ENCODE measurements at places on chromosomes 7 and 10.
A peak's percentile ranks its signal among the peaks of the same experiment; 100 is the strongest.

DNA sequence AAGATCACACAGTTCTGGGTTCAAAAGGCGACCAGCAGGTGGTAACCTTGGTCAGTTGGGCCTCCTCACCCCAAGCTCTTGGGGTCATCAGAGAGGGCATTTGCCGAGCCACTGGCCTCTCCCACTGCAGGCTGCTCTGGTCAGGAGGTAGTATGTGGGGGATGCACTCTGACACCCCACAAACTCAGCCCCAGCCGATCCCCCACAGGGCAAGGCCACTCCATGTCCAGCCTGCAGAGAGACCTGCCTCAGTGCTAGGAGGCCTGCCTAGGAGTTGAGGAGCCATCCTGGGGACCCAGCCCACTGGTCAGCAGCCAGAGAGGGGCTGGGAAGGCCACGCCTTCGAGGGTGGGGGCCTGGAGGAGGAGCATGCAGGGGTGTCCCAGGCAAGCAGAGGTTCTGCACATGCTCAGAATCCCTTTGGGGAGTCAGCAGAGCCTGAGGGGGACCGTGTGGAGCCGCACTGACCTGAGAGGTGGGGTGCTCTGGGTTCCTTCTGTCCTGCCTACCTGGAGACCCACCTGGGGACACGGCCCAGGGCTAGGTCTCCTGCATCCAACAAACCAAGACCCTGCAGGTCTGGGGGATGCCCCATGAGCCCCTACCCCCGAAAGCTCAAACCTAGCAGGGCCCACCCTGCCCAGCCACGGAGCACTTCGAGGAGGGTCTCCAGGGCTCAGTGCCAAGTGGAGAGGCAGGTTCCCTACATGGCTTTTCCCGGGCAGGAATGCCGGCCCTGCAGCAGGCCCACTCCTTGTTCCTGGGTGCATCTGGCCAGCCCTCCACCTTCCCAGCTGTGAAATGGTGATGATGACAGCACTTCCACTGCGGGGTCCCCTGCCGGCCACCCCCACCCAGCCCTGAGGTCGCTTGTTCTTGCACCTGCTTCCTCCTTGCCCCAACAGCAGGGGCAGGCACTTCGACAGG, 58.5 kb downstream of the RASGEF1A start:
- DNase-seq = no peak

GRCh38 chr7:15228831-15229230, 326.3 kb upstream of the DGKB start:
- no peak for DNase-seq

- no peak for DNase-seq
Observed at GRCh38 chr10:123926401-123927264, 35.0 kb upstream of the CPXM2 start.

DNA sequence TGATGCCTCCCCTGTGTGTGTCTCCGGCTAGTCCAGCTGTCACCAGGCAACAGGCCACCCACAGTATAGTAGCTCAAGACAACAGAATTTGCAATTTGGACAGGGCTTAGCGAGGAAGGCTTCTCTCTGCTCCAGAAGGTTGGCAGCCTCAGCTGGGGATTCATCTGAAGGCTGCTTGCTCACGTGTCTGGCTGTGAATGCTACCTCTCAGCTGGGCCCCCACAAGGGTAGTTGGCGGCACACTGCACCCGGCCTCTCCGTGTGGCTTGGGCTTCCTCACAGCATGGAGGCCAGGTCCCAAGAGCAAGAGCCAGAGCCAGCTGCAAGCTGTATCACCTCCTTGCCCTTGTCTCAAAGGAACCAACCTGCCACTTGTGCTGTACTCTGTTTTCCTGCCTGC, 19.2 kb downstream of the ECHDC3 start:
- no peak for DNase-seq

DNA sequence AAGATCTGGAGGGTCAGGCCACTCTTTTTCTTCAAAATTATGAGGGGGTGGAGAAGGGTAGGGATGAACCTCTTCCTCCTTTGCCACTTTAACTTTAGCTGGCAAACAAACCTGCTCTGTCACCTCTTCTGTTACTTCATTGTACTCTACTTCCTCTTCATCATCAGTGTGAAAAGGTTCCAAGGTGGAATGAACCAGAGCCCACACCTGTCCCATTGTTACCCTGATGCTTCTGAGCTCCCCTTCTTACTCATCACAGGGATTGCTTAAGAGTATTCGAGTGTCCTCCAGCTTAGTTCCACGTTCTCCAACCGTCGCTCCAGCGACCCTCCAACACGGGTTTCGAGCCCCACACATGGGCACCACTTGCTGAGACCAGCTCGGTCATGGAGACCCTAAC, 5.2 kb downstream of the MRPS24 start:
- DNase-seq = no peak

GRCh38 chr10:69328380-69328735, 50.1 kb downstream of the HK1 start:
- DNase-seq = no peak

- no peak for DNase-seq
Observed at GRCh38 chr10:132590094-132590751, 52.6 kb downstream of the INPP5A start.

DNA sequence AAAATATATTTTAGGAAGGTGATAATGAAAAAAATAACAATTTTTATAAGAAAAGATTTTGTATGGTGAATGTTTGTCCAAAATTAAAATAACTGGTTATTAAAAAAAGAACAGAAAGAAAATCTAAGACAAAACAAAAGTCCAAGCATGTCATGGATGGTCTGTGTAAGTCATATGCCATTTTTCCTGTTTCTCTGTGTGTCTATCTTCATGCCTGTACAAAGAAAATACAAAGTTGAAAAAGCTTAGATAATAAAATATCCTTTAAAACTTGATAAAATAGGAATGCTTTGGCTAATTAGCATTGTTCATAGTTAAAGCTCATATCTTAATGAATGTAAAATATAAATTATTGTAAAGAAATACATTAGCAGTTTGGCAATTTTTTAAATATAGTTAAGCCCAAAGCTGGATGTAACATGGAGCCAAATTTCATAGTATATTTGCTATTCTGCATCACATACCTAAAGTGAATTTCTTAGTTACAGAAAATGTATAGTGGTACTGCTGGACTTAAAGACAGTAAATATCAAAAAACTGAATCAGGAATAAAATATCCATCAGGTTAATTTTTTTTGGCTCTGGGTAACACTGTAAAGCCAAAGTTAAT, 661.1 kb downstream of the PCDH15 start:
- DNase-seq = no peak

DNA sequence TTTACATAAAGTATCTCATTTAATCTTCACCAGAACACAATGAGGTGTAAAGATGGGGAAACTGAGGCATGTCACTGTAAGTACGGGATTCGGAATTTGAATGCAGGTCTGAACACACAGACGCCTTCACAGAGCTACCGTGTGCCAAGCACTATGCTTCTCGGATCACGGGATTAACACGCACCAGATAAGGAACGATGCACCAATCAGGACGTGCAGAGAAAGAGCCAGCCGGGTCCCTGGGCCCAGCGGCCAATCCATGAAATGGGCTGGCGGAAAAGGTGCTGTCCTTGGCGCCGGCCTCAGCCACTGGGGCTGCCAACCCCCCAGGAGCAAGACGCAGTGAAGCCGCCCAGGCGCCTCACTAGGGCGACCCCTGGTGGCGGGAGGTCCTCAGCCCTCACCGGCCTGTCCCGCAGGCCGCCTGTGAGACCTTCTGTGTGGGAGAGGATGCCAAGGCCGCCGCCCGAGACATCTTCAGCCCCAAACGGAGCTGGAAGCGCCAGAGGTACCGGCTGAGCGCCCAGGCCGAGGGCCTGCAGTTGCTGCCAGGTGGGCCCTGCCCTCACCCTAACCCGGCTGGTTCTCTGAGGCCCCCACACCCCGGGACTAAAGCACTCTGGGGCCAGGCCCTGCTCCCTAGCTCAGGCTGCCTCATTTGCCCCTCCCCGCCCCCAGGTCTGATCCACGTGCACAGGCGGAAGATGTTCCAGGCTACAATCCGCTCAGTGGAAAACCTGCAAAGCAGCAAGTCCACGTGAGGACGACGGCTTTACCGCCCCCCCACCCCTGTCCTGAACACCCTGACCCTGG, 15.6 kb downstream of the ATG9B start:
- DNase-seq = no peak

GRCh38 chr10:119409385-119409784, 133.1 kb downstream of the RGS10 start:
- no peak for DNase-seq

GRCh38 chr10:122462533-122463465, 1.4 kb downstream of the HTRA1 start:
- DNase-seq = no peak

DNA sequence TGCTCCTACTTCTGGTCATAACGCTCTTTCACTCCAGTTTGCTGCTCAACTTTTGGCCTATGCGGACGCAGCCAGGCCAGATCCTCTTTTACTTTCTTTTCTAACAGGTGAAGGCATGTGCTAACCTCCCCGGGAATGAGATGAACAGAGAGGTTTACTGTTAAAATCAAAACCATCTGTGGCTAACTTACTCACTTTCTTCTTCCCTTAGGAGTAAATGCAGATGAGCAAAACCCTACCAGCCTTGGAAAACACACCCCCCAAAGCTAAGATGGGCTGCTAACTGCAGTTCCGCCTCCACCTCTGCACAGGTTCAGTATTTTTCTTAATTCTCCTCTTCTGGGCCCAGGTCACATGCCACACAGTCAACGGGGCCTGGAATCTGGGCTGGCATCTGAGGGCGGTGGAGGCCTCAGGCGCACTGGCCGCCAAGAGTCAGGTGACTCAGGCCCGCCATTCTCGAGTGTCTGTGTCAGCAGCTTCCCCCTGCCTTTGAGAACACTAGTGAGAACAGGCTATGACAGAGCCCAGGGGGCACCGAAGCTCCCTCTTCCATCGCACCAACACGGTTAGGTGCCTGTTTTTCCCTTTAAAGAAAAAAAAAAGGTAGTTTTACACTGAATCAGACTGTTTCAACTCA, 11.1 kb downstream of the FAM53B start:
- DNase-seq = no peak

DNA sequence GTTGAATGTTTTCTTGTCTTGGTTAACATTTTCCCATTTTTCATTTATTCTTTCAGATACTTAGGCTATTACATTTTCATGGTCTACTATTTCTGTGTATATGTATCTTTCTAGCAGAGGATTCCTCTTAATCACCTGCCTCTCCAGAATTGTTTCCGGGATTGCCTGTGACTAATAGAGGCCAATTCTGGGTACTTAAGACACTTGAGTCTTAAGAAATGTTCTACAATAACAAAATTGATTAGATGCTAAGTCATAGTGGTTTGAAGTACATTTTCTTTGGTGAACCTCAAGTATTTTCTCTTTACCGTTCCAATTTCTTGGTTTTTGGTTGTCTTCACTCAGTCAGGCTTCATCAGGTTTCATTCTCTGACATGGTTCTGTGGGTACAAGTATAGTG, 26.4 kb downstream of the BBS9 start:
- no peak for DNase-seq

DNA sequence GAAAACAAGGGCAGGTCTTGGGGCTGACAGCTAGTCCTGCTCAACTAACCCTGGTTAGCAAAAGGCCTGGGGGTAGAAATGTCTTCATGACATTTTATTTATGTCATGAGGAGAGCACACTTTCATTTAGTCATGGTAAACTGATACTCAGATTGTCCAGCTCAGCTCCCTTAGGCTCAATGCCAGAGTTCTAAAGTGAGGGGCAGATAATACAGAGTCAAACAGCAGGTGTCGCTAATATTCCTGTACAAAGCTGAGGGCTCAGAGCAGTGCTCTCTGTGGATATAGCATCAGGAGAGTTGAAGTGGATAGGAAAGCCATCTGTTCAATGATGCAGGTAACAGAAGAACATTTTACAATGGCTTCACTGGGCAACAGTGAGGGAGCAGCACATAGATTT, 26.8 kb upstream of the CALCR start:
- DNase-seq = no peak

DNA sequence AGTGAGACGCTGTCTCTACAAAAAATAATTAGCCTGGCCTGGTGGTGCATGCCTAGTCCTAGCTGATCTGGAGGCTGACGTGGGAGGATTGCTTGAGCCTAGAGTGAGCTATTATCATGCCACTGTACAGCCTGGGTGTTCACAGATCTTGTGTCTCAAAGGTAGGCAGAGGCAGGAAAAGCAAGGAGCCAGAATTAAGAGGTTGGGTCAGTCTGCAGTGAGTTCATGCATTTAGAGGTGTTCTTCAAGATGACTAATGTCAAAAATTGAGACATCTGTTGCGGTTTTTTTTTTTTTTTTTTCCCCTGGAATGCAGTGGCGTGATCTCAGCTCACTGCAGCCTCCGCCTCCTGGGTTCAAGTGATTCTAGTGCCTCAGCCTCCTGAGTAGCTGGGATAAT, 5.4 kb downstream of the PPIA start:
- no peak for DNase-seq

GRCh38 chr7:107972075-107972482, 30.9 kb downstream of the LAMB1 start:
- DNase-seq = no peak

DNA sequence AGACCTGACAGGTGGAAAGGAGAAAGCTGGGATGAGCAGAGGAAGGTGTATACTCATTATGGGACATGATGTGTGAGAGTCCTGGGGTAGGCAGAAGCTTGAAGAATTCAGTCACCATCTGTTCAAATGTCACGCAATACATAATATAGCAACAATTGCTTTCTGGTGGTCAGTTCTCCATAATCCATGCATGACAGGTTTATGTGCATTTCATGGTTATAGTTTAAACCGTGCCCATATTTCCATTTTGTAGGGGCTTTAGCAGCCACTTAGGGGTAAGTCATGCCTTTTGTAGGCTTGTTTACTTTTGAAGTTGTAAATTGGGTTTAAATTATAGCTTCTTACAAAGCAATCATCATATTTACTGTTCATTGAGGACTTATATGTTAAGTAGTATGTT, 158.8 kb downstream of the NXPH1 start:
- no peak for DNase-seq

DNA sequence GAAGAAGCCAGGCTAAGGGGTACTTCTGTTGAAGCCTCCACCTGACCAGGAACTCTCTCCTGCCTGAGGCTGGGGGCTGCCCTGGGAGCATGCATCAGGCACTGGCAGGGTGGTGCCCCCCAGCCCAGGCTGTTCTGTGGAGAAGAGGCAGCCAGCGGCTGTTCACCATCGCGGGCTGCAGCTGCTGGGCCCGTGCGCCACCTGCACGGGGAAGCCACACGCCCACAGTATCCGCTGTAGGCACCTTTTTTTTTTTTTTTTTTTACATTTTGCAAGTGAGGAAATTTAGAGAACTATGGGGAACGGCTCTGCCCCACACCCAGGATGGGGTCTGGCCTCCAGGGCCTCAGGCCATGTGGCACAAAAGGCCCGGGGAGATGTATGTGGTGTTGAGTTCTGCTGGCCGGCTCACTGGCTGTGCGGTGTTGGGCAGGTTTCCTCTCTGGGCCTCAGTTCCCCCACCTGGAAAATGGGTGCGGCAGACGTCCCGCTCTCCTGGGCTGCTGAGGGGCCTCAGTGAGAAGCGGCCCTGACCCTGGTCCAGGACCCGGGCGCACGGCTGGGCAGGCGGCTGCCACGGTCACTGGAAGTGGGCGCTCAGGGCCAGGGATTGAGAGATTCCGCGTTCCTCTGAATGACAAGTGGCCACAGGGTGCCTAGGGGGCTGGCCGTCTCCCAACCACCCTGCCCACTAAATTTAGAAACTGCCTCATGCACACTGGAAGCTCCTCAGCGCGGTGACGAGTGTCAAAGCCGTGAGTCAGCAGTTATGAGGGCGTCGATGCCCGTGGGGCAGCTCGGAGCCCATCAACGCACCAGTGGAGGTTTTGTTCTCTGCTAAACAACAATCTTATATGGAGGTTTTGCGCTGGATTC, 8.8 kb upstream of the INTS1 start:
- peak; percentile 39 for DNase-seq
